ENCODE measurements at places on chromosomes 2 and 18.

DNA sequence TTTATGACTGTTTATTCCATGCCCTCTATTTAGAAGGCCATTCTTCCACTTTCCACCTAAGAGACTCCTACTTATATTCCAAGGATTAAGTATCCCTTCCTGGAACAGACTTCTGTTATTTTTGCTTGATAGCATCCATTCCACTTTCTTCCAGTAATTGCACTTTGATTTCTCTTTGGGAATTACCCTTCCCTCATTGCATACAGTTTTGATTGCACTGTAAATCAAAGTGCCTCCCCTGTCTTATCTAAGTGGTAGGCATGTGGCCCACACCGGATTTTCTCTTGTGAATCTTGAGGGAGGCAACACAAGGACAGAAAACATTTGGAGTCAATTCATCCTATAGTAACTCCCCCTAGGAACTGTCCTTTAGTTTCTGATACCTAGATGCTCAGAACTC lies 120.4 kb downstream of the PDE11A start:
- DNase-seq, result no peak

GRCh38 chr2:240195316-240195861 lies 54.9 kb upstream of the OTOS start:
- DNase-seq, result no peak

DNA sequence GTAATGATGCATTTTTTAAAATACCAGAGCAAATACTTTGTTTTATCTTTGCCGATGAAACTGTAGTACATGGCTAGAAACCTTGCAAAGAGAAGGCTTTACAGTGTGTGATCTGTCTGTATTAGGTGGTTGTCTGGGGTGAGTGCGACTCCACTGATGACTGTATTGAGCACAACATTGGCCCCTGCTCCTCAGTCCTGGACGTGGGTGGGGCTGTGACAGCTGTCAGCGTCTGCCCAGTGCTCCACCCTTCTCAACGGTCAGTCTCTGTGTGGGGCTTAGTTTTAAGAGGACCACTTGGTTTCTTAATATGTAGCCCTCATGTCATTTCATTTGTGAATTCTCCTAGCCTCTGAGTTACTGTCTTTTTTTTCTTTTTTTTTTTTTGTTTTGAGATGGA lies 17.4 kb upstream of the MOCOS start:
- no peak for DNase-seq

GRCh38 chr2:123720760-123721159 lies 304.3 kb upstream of the CNTNAP5 start:
- peak; percentile 67 for DNase-seq

DNA sequence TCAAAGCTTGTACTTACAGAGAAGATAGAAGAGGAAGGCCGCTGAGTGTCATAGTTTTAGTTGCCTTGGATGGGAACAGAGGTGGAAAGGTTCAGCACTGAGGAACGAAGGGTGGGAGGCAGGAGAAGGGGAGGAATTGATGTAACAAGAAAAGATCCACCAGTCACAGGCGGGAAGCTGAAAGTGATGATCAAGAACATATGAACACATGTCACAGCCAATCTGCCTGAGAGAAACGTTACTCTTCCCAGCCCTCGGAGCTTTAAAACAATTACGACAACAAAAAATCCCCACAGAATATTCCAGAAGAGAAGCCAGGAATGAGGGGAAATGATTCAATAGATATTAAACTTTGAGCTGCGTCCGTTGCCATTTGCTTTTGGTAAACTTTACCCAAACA lies 87.1 kb downstream of the TSHZ1 start:
- DNase-seq, result no peak

- no peak for DNase-seq
These were observed 214.4 kb upstream of the EPAS1 start for GRCh38 chr2:46082531-46083485.

- DNase-seq, result no peak
These were observed 39.4 kb downstream of the MYOM1 start for GRCh38 chr18:3180325-3180724.

DNA sequence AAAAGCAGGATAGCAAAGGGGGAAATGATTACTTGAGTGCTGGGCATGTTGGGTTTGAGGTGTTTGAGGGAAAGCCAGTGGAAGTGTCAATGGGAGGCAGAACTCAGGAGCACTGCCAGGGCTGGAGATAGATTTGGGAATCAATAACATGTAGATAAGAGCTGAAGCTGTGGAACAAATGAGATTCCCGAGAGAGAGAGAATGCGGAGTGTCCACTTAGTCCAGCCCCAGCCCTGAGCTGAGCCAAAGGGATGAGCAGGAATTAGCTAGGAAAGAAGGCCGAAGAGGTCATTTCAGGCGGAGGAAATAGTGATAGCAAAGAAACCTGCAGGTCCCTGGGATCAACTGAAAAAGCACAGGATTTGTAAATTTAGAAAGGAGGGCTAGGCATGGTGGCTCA lies 21.2 kb upstream of the YES1 start:
- DNase-seq, result no peak

DNA sequence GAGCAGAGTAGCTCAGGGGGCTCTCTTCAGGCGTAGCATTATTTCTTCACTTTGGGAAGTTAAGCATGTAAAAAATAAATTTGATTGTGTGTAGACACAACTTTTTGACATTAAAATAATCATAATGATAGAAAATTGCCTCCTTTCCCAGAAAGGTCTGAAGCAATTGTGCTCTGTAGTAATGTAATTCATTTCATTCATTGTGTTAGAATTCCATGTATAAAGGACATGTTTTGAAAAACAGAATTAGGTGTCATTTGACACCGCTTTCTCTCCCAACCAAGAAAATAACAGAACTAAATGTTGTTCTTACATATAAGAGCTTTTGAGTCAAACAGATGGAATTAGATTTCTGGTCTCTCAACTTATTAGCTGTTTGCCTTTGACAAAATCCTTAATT lies 1064.2 kb upstream of the FAM98A start:
- DNase-seq, result no peak

GRCh38 chr2:67399831-67400489 lies 2.8 kb downstream of the ETAA1 start:
- no peak for DNase-seq

- DNase-seq, result peak; percentile 77
These were observed 187.3 kb downstream of the PID1 start for GRCh38 chr2:229083606-229084340.

- no peak for DNase-seq
These were observed 111.6 kb upstream of the DNMT3A start for GRCh38 chr2:25453199-25453905.

DNA sequence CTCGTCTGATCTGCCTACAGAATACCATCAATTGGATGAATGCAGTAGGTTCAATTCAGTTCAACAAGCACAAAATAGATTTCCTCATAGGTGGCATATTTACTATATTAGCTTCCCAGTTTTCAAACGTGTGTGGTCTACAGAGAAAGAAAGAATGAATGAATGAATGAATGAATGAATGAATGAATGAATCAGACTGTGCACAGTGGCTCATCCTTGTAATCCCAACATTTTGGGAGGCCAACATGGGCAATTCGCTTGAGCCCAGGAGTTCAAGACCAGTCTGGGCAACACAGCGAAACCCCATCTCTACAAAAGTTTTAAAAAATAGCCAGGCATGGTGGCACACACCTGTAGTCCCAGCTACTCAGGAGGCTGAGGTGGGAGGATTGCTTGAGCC lies 94.9 kb downstream of the TRABD2A start:
- no peak for DNase-seq

GRCh38 chr2:188928643-188929042 lies 45.5 kb upstream of the COL3A1 start:
- no peak for DNase-seq

DNA sequence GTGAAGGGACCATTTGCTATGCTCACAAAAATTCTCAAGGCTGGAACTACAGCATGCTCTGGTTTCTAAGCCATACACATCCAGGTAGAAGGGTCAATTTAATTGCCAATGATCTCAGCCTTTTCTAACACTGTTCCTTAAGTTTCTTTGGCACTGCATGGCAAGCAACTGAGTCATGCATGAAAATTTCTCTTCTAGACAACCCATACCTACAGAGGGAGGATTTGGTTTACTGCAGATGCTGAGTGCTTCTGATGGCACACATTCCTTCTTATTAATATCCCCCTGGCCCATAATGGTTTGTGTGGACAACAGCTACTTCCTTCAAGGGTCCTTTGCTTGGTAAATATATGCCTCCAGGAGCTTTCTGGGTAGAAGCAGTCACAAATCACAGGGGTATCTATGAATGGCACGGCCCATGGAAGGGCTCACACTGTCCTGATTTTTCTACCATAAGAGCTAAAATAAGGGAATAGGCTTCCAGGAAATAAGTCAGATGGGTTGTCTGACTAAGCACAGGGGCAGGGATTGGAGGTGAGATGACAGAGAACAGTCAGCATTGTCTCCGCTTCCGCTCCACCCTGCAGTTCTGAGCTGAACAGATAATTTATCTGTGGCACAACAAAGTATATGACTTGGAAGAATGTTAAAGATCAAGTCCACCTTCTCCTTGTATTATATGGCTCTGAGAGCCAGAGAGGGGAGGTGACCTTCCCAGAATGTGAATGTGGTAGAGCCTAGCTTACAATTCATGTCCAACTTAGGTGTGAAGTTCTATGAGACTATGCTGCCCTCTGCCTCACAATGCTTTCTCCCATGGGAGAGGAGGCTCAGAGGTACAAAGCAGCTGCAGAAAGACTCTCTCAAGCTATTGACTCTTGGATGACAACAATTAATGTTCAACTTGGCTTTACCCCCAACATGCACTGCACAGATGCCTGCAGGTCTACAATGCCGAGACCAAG lies 199.2 kb upstream of the TNP1 start:
- peak; percentile 21 for DNase-seq

- DNase-seq, result no peak
These were observed 41.9 kb upstream of the TMEM17 start for GRCh38 chr2:62547854-62548253.

DNA sequence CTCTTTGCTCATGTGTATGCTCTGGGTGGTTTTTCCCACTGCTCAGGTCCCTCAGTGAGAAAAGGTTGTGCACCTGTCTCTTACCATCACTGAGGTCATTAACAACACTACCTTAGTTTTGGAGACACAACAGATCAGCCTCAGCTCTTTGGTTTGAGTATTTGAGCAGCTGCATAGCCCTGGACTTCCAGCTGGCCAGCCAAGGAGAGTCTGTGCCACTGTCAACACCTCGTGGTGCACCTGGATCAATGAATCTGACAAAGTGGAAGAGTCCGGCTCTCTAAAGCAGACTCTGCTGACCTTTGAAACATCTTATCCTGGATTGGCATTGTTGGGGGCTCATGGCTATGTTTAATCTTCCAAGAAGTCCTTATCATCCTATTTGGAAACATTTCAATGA lies 30.0 kb downstream of the SERPINB8 start:
- DNase-seq, result no peak

DNA sequence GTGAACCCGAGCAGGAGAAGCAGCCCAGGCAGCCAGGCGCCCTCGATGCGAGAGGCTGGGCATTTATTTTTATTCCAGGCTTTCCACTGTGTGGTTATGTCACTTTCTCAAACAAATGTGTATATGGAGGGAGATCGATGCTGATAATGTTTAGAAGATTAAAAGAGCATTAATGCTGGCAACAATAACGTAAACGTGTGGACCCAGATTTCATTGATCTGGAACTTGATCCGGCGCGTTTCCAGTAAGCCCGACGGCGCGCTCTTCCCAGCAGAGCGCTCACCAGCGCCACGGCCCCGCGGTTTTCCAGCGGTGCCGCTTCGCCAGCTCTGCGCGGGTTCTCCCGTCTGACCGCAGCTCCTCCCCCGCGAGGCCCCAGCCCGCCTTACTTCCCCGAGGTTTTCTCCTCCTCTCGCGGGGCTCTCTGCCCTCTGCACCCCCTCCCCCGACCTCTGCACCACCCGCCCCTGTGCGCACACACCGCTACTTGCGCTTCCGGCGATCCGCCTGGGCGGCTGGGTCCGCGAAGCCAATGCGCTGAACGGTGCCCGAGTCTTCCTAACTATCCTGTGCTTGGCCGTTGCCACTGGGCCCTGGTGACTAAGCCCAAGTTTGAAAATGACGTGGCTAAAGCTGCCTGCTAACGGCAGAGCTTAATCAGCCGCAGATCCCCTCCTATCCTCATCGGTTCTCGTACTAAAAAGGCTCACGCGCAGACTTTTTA lies 6.1 kb downstream of the ONECUT2 start:
- no peak for DNase-seq

- no peak for DNase-seq
These were observed 219.7 kb upstream of the HS6ST1 start for GRCh38 chr2:128538396-128538795.
